ENCODE measurements at places on chromosomes 6 and 20.

GRCh38 chr6:145600299-145600698 lies 135.0 kb downstream of the EPM2A start:
- DNase-seq = no peak

- no peak for DNase-seq
Measured at GRCh38 chr6:79605061-79605460, 26.1 kb upstream of the SH3BGRL2 start.

GRCh38 chr6:156774863-156775405 lies 2.2 kb upstream of the ARID1B start:
- DNase-seq = peak; percentile 61

DNA sequence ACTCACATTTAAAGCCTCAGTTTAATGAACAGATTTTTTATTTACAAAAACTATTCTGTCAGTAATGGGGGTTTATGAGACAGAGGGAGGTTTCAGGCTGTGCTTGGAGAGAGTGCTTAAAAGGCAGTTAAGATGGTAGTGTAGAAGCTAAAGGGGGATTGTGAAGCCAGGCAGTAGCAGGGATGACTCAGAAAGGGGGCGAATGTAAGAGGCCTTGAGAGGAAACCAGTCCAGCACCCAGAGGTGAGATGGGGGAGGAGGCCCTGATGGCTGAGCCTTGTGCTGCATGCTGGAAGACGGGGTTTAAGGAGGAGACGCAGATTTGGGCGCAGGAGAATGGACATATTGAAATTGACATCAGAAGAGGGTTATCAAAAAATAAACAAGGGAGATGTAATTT lies 6.6 kb upstream of the SERPINB9 start:
- no peak for DNase-seq

DNA sequence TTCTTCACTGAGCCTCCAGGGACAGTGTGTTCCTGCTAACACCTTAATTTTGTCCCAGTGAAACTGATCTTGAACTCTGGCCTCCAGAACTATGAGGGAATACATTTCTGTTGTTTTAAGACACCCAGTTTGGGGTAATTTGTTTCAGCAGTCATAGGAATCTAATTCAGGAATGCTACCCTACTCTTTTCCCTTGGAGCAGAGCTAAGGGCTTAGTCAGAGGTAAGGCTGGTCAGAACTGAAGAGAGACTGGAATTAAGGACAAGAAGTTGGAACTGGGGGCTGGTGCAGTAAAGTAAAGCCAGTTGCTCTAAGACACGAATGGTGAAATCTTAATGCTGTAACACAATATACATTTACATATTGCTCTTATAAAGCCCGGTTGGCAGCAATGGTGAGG lies 809.7 kb downstream of the MAFB start:
- no peak for DNase-seq

- DNase-seq = peak; percentile 68
Measured at GRCh38 chr6:163099621-163100171, 314.8 kb upstream of the QKI start.

GRCh38 chr6:144728804-144729203 lies 443.7 kb downstream of the UTRN start:
- DNase-seq = no peak
